Memory B cell (primary cell): ENCODE measurements at places on chromosomes 5 and 9.

- no peak for DNase-seq
- peaks cover 1% of the 10 kb centered on the region for H3K27me3 ChIP-seq
- no peak overlapping the region for H3K27ac ChIP-seq
- H3K4me1 ChIP-seq, result no peaks in the 10 kb centered on the region
Observed at GRCh38 chr5:33701251-33701650, 190.5 kb downstream of the ADAMTS12 start.

GRCh38 chr5:39226100-39226451 lies 6.7 kb upstream of the FYB1 start:
- DNase-seq, result no peak
- H3K36me3 ChIP-seq, result no peaks in the 10 kb centered on the region
- H3K27ac ChIP-seq, result no peak overlapping the region
- H3K27me3 ChIP-seq, result no peaks in the 10 kb centered on the region

DNA sequence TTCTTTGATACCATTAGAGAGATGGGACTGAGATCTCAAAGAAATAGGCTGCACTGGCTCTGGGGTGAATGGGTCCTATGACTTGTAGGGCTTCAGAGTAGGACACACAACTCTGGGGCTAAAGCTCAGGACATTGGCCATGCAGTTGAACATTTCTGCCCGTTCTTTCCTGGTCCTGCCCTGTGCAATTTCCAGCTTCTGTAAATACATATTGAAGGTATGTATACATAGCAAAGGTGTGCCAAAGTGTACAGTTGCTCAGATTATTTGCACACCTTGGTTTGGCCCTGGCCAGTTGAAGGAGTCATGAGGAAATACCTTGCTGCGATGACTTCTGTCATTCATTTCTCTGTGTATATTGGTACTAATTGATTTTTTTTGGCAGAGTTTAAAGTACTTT lies 52.8 kb upstream of the TAF11L2 start:
- H3K27me3 ChIP-seq, result peaks cover 1% of the 10 kb centered on the region
- H3K4me3 ChIP-seq, result no peak overlapping the region
- H3K4me1 ChIP-seq, result no peaks in the 10 kb centered on the region
- DNase-seq, result no peak
- H3K27ac ChIP-seq, result no peak overlapping the region

DNA sequence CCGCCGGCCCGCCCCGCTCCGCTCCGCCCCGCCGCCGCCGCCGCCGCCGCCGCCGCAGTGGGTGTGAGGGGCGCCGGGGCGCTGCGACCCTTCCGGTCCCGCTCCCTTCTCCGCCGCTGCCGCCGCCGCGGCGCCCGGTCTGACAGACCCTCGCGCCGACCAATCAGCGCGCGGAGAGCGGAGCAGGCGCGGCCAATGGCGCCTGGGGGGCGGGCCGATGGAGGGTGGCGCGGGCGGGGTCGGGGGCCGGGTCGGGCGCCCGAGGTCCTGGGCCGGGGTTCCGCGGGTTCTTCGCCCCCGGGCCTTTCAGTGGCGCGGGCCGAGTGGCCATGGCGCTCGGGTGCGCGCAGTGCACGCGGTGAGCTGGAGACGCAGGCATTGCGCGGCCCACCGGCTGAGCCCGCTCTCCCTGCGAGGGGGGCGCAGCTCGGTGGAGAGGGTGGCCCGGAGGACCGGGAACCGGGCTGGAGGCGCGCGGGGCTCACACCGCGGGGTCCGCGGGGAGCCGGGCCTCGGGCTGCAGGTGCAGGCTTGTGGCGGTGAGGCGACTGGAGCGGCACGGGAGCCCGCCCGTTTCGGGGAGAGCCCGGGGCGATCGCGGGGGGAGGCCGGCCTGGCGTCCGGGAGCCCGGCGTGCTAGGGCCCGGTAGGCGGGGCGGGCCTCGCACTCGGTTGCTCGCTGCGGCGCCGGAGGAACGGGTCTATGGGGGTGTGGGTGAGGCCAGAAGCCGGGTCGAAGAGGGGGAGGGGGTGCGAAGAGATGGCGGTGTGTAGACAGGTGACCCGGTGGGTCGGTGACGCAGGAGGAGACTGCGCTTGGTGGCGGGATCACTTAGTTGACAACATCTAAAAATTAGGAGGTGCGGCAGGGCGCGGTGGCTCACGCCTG lies at the start of gene MAPK9:
MAPK9 (minus strand) TSS at position 141 of the 889 bp plus-strand sequence. CDS start 11,522 bp downstream, outside the sequence.
- peak within 1 kb of the TSS; percentile 99 for H3K27ac ChIP-seq
- peaks cover 36% of the 10 kb centered on the region for H3K4me1 ChIP-seq
- H3K4me3 ChIP-seq, result peak within 1 kb of the TSS; percentile 97
- DNase-seq, result peak; percentile 80

DNA sequence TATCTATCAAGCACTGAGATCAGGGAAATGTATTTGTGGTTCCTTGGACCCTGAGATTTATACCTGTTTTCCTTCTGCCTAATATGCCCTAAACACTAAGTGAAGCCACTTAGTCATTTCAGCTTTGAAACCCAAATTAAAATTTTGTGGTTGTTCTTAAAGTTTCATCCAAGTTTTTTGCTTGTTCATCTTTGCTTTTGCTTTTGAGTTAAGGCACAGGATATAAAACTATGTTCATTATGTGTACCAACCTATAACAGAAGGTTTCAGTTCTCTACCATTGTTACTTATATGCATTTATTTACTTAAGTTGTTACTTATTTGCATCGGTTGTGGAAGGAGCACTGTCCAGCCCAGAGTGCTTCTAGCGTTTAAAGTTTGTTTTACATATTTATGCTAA lies 382.3 kb downstream of the PTPRD start:
- H3K36me3 ChIP-seq, result no peaks in the 10 kb centered on the region
- DNase-seq, result no peak
- H3K4me1 ChIP-seq, result peaks cover 4% of the 10 kb centered on the region
- H3K4me3 ChIP-seq, result no peak overlapping the region
